Activated CD4-positive, alpha-beta T cell treated with anti-CD3 and anti-CD28 coated beads, Interleukin-2, amount 50 U/mL, for 4 hours (primary cell): ENCODE measurements at places on chromosomes 2 and 18.

DNA sequence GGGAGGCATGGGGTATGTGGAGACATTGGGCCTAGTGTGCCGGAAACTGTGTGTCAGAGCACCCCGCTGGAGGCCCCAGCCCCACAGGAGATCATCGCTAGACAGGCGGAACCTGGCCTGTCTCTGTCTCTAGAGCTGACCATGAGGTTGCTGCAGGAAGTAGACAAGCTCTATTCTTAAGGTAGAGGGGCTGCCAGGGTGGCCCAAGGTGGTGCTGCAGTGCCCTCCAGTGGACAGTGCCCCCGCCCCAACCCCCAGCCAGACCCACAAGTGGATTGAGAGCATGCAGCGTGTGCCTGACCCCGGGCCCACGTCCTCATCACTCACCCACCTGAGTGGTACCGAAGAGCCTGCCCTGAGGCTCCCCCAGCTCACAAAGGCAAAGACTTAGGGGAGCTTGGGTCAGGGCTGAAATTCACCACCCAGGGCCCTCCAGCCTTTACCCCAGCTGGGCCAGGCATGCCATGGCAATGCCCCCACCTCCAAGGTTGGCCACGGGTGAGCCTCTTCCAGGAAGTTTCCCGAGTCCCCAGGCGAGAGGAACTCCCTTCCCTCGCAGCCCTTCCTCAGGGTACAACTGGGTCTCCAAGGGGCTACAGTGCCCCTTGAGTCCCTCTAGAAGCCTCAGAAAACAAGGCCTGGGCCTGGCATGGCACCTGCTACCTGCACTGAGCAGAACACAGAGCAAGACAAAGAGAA is 155.0 kb downstream of the TTC32 start:
- DNase-seq: no peak

DNA sequence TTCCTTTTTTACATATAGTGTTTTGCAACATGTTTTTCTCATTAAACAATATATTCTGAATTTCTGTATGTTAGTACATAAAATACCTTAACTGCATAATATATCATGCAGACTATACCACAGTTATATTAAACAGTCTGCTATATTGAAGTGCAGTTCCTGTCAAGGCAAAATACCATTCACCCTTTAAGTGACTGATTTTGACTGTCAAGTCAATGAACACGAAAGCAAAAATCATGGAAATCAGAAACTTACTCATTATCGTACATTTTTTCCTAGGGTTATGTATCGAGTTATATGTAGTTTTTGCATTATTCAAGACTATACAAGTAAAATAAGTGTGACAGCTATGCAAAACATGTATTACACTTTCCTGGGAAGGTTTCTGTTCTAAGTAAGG is 361.6 kb upstream of the MAP2 start:
- DNase-seq: no peak

DNA sequence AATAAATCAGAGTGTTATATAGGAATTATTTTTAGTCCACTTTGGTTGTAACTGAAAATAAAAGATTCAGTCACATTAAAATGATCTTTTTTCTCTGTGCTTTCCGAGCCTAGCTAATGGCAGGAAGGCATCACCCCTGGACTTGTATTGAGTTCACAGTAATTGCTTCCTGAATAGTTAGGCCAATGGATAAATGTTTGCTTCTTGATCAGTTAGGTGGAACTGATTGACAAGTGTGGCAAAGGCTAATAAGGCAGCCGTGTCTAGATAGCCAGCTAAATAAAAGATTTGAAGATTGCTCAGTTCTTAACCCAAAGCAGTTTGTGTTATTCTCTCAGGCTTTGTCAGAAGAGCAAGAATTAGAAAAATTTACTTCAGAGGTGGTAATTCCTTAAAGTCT is 20.8 kb downstream of the FAM171B start:
- DNase-seq: no peak

- DNase-seq: no peak
These were observed 54.6 kb downstream of the PIKFYVE start for GRCh38 chr2:208320686-208321085.

GRCh38 chr2:162473986-162474385 is 130.1 kb downstream of the GCA start:
- DNase-seq: no peak

DNA sequence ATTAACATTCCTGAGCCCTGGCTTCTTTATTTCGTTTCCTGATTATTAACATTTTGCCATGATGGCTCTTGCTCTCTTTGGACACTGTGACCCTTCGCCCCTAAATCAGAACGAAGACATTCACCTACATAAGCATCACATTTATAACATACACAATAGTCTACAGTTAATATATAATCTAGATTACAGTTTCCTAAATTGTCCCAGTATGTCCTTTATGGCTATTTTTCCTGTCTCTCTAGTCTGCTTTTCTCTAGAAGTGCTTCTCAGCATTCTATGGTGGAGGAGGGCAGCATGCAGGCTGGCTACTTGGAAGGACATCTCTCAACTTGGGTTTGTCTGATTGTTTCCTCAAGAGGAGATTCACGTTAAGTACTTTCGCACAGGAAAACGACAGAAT is 49.9 kb downstream of the FAM210A start:
- DNase-seq: no peak

DNA sequence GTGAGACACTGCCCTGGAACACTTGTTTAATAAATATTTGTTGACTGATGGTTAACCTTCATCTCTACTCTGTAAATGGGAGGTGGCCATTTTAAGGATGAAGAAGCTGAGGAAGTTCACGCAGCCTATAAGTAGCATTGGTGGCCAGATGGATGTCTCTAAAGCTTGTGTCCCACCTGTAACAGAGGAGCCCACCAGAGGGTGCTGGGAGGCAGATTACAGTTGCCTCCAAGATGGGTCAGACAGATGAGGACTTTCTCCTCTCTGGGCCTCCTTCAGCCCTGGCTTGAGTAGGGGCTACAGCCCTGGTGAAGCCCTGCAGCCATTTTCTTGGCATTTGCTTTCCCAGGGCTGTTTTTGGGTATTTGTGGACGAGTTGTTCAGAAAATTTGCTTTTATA is 45.0 kb upstream of the MCFD2 start:
- no peak for DNase-seq

DNA sequence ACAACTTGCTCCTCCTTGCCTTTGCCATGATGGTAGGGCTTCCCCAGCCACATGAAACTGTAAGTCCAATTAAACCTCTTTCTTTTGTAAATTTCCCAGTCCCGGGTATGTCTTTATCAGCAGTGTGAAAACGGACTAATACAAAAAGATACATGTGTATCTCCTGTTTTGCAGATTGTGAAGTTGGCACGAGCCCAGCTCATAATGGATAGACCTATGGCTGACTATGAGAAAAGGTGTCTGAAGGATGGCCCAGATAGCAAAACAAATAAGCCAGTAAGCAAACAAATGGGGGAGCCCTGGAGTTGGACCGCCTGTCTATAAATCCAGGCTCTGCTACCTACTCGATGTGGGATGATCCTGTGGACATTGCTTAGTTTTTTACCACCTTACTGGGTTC is 15.5 kb upstream of the PRKCE start:
- no peak for DNase-seq

DNA sequence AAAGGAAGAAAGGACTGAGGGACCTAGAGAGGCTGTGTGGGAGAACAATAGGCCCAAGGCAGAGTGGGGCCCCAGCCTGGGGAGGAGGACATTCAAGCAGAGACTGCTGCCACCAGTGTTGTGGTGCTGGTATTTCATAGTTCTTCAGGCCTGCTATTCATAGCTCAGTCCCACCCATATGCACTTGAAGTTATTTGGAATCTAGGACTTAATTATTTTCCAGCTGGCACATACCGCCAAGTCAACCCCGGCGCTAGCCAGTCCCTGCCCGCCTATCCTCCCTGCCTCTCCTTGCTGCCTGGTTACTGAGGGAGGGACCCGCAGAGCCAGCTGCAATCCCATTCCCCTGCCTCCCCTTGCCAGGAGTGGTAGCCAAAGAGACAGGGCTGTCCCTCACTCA is 141.2 kb downstream of the CABLES1 start:
- DNase-seq: no peak

DNA sequence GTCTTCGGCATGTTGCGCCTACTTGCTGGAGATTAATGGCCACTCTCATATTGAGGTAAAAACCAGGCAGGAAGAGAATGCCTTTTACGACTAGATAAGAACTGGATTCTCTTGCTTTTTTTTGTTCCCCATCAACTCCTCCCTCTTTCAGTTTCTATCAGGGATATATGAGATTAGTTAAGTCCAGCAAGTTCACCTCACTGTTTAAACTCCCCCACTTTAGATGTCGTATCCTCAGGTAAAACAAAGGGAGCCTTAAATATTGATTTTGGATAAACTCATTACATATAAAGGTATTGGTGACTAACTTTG is 98.4 kb downstream of the PLEKHM3 start:
- no peak for DNase-seq

- no peak for DNase-seq
These were observed 278.5 kb downstream of the AFF3 start for GRCh38 chr2:99863903-99864270.

DNA sequence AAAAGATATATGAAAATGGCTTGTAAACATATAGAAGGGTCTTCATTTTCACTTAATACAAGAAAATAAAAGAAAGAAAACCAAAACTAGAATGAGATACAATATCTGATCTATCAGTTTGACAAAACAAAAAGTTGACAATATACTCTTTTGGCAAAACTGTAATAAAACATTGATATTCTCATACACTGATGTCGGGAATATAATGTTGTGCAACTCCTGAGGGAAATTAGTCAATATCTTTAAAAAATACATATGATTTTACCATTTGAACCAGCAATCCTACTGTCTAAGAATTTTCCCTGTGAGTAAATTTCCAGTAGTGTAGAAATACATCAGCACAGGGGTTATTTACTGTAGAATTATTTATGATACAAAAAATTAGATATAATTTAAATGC is 336.1 kb upstream of the FSIP2 start:
- DNase-seq: no peak

DNA sequence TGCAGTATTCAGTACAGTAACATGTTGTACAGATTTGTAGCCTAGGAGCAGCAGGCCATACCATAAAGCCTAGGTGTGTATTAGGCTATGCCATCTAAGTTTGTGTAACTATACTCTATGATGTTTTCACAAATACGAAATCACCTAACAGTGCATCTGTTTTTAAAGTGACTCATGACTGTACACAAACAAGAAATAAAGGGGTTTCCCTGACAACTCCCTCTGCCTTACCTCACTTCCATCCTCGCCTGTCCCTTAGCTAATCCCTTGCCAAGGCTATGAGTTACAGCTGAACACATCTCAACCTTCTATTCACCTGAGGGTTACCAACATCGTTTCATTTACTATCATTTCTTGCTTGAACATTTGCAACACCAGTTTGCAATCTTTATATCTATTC is 78.6 kb upstream of the RPRM start:
- DNase-seq: no peak

GRCh38 chr2:95079199-95079683 is 42.4 kb downstream of the MRPS5 start:
- no peak for DNase-seq

DNA sequence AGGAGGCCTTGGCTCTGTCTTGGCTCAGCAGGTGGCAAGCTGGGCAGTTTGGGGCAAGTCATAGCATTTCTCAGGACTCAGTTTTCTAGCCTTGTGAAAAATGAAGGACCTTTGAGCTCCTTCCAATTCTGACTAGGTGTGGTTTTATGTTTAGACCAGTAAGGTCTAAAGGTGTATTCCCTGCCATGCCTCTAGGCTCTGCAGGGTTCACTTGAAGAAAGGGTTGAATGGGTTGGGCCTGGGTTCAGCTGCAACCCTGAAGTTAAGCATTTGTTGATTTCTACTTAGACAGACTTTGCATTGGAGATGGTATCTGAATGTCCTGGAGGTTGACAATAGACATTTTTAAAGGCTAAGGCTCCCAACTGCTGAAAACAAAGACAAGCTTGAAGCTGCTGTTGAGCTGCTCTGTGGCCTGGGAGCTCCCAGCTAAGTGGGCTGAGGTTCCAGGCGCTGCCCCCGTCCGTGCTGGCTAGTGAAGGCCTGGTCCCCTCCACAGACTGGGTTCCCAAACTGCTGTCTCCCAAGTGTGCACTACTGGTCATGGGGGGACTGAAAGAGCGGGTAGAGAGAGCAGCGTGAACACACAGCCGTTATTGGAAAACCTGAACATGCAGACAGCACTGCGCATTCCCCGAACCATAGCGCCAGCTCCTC is 100.7 kb upstream of the SMAD7 start:
- DNase-seq: no peak

- no peak for DNase-seq
These were observed 153.2 kb downstream of the LTBP1 start for GRCh38 chr2:33099989-33100388.

DNA sequence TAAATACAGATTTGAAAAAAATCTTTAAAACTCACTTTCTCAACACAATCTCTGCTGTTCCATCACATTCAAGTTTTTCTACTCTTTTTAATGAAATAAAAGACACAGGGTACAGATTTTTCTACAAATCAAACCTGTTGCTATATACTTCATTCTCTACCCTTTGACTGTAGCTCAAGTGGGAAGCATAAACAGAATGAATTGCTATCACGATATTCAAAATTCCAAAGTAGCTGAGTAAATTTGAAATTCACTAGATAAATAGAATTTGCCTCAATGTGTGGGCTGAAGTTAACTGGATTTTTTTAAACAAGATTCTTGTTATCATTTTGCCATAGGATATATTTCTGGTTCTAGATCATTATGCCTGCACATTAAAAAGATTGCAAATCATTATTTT is 185.9 kb downstream of the ZNF521 start:
- no peak for DNase-seq

DNA sequence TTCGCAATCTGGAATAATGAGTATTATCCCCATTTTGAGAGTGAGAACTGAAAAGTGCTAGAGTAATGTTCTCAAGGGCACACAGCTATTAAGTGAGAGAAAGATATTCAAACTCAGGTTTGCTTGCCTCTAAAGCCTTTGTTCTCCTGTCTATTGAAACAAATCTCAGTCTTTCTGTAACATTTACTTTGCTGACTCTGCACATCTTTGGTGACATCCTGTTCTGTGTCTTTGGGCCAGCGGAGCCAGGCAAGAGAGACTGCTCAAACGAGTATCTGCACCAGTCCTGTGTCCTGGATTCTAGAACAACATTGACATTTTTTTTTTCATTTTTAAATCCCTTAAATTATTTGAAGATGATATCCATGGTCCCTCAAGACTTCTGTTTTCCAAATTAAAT is 1539.2 kb upstream of the PIK3C3 start:
- no peak for DNase-seq

GRCh38 chr18:75880266-75880665 is 452.8 kb upstream of the SMIM21 start:
- DNase-seq: no peak

- no peak for DNase-seq
These were observed 27.9 kb downstream of the RAB27B start for GRCh38 chr18:54856105-54856646.

- DNase-seq: no peak
These were observed 140.5 kb downstream of the THADA start for GRCh38 chr2:43455296-43455695.
